ENCODE measurements at places on chromosomes 16 and 17.

- no peak for DNase-seq
Measured at GRCh38 chr17:39064374-39064773, 87.1 kb downstream of the PLXDC1 start.

DNA sequence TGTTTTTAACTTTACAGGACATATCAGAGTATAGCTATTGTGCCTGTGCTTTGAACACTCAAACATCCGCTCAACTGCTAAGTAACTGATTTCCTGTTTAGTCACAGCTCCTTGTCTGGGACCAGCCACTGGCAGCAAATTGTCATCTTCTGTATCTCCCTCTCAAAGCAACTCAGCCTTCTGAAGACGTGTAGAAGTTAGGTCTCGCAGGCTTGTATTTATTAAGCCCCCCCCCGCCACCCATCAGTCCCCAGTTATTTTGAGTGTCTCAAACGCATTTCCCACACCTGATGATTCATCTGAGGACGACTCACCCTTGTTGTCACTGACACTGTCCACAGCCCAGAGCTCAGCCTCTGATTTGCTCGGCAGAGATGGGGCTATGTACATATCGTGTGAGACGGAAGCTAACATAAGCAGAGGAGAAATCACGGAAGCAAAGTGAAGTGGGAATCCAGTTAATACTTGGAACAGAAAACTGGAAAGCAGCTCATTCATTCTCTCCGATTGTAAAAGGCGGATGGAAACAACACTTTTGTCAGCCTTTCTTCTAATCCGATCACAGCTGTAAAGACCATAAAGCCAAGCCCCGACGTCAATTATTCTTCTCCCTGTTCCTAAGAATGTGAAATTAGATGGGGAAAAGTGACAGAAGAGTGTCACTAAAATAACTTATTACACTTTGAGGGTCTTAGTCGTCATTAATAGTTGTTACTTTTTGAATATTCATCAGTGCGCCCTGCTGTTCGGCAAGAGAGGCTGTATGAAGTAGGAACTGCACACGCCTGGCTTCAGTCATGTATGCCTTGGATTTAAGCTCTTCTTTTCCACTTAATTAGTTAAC is 64.2 kb downstream of the PITPNC1 start:
- no peak for DNase-seq

GRCh38 chr17:17381446-17382064 is 78.4 kb downstream of the NT5M start:
- no peak for DNase-seq

- peak; percentile 71 for DNase-seq
Measured at GRCh38 chr16:89921702-89922476, 1.3 kb upstream of the TUBB3 start.

DNA sequence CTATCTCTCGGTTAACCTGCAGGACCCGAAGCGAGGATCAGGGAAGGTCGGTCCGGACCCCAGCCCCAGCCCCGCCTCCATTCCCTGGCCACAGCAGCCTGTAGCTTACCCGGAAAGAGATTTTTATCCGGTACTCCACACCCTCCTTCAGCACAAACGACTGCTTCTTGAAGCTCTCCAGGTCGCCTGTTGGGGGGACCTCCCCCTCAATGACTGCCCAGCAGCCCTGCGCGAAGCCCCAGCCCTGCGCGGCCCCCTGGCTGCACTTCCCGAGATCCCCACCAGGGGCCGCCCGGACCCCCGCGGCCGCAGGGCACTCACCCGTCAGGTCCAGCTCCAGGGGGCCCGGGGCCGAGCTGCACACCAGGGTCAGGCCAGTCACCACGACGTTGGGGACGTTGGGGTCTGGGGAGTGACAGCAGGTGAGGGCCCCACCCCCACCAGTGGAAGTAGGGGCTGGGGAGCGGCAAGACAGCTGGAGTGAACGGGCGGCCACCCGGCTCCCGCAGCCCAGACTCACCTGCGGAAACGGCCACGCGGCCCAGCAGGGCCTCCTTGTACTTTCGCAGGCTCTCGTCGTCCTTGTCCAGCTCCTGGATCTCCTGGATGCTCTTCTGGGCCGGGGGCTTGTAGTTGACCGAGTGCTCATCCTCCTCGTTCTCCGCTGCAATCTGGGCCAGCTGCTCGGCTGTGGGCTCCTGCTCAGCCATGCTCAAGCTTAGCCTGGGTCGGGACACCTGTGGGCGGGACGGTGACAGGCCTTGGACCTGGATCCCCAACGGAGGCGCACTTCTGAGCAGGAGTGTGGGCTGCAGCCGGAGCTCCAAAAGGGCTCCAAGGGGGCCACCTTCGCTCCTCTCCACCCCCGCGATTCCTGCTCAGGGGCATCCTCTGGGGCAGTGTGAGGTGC is 1.7 kb downstream of the ARHGDIA start:
- DNase-seq = no peak

DNA sequence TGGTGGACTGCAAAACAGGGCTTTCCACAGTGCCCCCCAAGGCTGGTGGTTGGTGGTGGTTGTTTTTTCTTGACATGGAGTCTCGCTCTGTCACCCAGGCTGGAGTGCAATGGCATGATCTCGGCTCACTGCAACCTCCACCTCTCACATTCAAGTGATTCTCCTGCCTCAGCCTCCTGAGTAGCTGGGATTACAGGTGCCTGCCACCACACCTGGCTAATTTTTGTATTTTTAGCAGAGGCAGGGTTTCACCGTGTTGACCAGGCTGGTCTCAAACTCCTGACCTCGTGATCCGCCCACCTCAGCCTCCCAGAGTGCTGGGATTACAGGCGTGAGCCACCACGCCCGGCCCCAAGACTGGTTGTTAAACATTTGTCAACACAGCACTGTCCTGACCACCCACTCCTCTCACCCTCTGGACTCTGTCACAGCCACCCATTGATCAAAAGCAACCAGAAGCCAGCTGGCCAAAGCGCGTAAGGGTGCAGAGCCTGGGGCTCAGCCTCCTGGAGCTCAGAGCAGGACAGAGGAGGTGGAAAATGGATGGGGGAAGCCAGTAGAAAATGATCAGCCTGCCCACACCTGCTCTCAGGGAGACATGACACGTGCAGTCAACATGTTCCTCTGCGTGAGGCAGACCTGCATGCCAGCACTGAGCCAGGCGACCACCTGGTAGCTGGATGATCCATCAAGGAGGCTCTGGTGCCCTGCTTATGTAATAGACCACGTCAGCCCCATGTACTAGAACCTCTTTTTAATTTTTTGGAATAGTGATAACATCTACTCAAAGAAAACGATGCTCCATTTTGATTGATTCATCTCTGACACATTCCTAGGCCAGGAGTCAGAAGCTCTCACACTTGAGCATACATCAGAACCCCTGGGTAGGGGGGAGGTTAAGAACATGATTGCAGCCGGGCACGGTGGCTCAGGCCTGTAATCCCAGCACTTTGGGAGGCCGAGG is 14.8 kb upstream of the OSGIN1 start:
- no peak for DNase-seq

GRCh38 chr17:65345261-65346005 is 208.3 kb downstream of the RGS9 start:
- DNase-seq = no peak
